ENCODE measurements at places on chromosomes 4 and X.

GRCh38 chrX:2889045-2889605 is 40.0 kb downstream of the ARSD start:
- DNase-seq = no peak

GRCh38 chr4:27210956-27211355 is 350.3 kb downstream of the STIM2 start:
- no peak for DNase-seq

DNA sequence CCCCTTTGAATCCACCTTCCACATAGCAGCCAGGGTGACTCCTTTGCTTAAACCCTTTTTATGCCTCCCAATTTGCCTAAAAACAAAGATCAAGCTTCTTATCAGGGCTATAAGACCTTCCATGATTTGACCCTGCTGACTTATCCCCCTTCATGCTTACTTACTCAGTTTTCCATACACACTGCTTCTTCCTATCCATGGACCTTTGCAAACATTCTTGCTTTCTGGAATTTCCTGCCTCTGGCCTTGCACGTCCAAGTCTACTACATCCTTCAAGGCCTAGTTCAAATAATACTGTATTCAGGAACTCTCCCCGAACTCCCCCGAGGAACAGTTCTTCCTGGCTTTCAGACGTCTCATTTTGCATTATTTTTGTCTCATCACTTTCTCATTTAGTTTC is 31.8 kb downstream of the RAP2C start:
- no peak for DNase-seq

- no peak for DNase-seq
Observed at GRCh38 chrX:141839856-141840255, 1.7 kb downstream of the MAGEC3 start.

- DNase-seq = no peak
Observed at GRCh38 chr4:37073226-37073840, 171.2 kb upstream of the NWD2 start.

DNA sequence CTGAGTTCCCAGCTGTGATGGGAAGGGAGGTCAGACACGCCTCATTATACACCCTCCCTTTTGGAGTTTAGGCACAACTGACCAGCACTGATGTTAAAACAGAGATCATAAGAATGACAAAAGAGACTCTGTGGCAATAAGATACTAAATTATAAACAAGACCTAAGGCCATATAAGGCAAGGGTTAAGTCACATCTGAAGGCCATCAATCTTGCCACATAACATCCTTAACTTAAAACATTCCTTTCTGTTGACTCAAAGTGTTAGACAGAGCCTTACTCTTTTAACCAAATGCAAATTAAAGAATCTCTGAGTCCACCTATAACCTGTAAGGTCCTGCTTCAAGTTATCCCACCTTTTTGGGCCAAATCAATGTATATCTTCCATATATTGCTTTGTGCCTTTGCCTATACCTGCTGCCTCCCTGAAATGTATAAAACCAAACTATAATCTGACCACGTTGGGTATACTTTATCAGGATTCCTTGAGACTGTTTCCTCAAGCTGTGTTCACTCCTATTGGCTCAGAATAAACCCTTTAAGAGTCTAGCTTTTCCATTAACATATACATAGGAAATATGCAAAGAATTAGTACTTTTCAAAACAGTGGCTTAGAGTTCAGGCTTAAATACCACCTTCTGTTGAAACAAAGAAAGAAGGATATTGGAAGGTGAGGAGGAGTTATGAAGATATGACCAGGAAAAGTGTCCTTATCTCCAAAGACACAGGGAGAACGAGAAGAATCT is 214.4 kb upstream of the PPP1R2C start:
- no peak for DNase-seq

DNA sequence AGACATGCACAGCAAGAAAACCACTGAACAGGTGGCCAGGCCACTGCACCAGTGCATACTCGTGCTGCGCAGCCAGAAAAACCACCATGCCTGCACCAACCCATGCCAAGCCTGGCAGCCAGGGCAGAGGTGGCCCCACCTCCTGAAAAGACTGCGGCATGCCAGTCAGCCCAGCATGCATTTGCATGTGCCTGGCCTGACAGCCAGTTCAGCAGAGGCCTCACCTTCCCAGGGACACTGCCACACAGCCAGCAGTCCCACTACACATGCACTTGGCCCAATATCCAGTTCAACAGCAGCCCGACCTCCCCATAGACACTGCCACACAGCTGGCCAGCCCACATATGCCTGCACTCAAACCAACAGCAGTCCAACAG is 43.5 kb upstream of the DDX60 start:
- no peak for DNase-seq

GRCh38 chr4:182925298-182925757 is 8.1 kb upstream of the DCTD start:
- DNase-seq = peak; percentile 63

- DNase-seq = no peak
Observed at GRCh38 chrX:31271615-31272471, 200.0 kb upstream of the FTHL17 start.

- DNase-seq = no peak
Observed at GRCh38 chrX:43328358-43328946, 327.6 kb upstream of the MAOA start.

- peak; percentile 92 for DNase-seq
Observed at GRCh38 chrX:48631376-48632090, 34.2 kb downstream of the WDR13 start.

GRCh38 chrX:19137067-19137466 is 14.8 kb upstream of the ADGRG2 start:
- DNase-seq = no peak

GRCh38 chr4:159177265-159178150 is 74.6 kb downstream of the RAPGEF2 start:
- no peak for DNase-seq
